ENCODE measurements at places on chromosomes 3 and 15. TPM values are rescaled to one million over a fixed set of nuclear protein-coding genes. Genes with fewer than 3 reads are reported as not detected.

The RTP4 gene
- 0.99 TPM for total RNA-seq

The SCN5A gene
- 13.6 TPM for total RNA-seq

The GOLGA8R gene
- total RNA-seq, result 1.3 TPM

The NPAP1 gene
- total RNA-seq, result not detected

The ARPC4 gene
- total RNA-seq, result 389 TPM

The SCN10A gene
- 0.20 TPM for total RNA-seq

The GRK7 gene
- not detected for total RNA-seq

The SCAANT1 gene
- total RNA-seq, result not detected

The COL6A5 gene
- not detected for total RNA-seq

The NLGN1 gene
- 49.3 TPM for total RNA-seq

The MKRN2OS gene
- total RNA-seq, result not detected

The CRYBG3 gene
- total RNA-seq, result 21.3 TPM

The UBA7 gene
- total RNA-seq, result 42.2 TPM

The SLC28A2 gene
- total RNA-seq, result not detected

The GALK2 gene
- 65.4 TPM for total RNA-seq

DNA sequence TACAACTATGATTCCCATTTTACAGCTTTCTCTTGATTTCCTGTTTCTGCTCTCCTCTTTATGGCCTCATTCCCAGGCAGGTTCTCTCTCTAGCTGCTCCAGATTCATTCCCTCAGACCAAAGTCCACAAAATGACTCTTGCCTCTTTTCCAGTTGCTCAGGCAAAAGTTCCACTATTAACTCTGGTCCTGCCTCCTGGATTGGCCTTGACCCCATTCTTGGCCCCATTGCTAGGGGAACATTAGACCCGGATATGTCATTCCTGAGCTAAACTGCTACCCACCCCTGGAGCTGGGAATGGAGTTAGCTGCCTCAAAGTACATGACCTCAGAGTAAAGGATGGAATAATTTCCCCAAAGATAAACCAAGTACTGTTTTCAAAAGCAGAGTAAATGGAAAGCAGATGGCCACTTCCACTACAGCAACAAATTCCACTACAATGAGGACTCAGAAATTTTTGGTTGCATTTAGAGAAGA is 73.0 kb upstream of the GAP43 start:
- DNase-seq, result no peak

GRCh38 chr3:158249183-158249582 is 139.3 kb downstream of the RSRC1 start:
- no peak for DNase-seq

DNA sequence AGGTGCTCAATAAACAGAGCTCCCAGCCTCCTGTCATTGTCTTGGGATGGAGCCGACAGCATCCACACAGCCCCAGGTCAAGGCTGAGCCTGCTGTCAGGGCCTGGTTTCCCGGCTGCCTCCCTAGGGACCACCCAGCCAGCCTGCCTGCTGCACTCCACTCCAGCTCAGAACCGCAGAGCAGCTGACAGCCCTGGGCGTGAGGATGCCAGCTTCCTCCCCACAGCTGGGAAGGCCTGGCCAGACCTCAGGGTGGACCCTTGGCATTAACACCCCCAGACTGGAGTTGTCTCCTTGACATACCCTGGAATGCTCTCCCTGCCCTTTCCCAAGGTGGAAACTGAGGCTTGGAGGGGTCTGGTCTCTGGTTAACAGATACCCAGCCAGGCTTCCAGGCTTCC is 112.0 kb downstream of the WNT7A start:
- DNase-seq, result no peak

GRCh38 chr15:36688310-36689011 is 109.0 kb downstream of the CDIN1 start:
- DNase-seq, result no peak

DNA sequence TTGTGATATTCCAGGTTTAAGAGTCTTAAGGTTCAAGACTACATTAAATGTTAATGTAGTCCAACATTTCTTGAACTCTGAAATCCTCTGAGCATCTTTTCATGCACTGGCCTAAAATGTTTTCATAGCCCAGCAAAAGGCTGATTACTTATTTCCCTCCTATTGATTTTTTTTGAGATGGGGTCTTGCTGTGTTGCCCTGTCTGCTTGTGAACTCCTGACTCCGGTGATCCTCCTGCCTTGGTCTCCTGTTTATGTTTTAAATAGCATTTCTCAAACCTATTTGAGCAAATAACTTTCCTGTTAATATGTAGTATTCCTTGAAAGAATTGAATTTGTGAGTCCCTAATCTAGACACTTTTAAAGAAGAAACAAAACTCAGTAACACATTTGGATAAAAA is 133.5 kb downstream of the IGF1R start:
- no peak for DNase-seq

GRCh38 chr3:11605398-11605797 is 38.3 kb downstream of the VGLL4 start:
- no peak for DNase-seq

GRCh38 chr3:50245251-50245745 is 9.3 kb downstream of the GNAI2 start:
- DNase-seq, result no peak

DNA sequence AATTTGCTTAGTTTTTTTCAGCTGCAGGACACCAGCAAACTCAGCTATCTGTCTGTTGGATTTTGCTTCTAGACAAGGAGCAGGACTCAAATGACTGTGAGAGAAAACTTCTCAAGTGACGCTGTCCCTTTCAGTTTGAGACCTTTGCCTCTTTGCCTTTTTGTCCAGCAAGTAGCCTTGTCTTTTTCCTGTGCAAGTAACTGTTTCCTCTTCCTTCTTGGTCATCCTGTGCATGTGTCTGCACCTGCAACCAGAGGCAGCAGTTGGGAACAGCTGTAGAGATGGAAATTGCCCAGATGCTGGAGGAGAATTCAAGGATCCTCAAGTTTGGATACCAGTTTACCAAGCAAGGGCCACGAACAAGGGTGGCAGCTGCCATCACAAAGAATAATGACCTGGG is 23.3 kb upstream of the TMOD3 start:
- no peak for DNase-seq

DNA sequence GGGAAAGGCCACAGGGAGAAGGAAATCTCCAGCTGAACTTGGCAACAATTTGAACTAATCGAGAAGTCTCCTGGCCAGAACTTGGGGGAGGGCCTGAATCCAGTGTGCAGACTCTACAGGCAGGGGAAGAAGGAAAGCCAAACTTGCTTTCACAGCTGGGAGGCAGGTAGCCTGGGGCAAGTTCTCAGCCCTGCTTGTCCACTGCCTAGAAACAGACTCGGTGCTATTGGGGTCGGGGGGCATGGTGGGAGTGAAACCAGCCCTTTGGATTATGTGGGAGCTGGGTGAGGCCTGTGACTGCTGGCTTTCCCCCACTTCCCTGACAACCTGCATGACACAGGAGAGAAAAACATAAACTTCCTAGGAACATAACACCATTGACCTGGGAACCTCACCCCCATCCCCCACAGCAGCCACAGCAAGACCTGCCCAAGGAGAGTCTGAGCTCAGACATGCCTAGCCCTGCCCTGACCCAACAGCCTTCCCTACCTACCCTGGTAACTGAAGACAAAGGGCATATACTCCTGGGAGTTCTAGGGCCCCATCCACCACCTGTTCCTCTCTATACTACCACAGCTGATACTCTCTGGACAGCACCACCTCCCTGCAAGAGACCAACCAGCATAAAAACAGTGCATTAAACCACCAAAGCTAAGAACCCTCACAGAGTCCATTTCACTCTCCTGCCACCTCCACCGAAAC is 103.7 kb upstream of the MNS1 start:
- DNase-seq, result no peak

GRCh38 chr15:55868707-55869106 is 124.7 kb downstream of the NEDD4 start:
- DNase-seq, result no peak

DNA sequence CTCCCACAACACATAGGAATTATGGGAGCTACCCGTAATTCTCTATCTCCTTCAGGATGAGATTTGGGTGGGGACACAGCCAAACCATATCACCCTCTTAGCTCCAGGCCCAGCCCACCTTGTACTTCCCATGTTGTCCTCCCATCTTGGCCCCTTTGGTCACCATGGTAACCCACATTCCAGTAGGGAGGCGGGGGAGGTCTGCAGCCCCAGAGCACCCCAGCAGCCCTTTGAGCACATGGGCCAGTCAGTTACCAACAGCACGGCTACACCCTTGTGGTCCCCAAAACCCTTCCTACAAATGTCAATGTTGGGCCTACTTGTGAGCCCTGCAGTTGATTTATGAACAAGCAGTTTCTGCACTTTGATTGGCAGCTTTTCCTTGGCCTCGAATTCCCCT is 84.5 kb downstream of the LRRK1 start:
- no peak for DNase-seq

DNA sequence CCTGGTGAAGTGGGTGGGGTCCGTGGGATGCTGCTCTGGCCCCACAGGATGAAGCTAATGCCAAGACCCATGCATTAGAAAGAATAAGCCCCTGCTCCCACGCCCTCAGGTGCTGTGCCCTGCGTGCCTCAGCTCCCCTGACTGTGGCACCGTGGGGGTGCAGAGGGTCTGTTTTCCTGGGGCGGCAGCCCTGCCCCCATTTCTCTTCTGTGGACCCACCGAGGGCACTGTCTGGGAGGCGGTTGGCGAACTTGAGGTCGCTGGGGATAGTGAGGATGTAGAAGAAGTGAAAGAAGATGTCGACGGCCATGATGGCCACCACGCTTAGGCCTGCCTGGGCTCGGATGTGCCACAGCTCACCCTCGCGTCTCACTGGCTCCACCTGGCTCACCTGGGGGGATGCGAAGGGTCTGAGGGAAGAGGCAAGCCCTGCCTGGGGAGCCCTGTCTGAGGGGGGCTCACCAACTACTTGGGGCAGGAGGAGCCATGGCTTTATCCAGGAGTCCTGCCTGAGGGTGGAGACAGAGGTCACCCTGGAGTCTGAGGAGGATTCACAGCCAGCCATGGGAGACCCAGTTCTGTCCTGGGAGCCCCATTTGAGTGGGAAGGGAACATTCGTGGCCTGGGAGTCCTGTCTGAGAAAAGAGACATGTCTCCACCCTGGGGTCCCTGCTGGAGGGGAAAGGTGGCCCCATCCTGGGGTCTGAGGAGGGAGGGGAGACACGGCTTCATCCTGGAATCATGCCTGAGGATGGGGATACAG is 5.1 kb downstream of the HHATL start:
- DNase-seq, result no peak

DNA sequence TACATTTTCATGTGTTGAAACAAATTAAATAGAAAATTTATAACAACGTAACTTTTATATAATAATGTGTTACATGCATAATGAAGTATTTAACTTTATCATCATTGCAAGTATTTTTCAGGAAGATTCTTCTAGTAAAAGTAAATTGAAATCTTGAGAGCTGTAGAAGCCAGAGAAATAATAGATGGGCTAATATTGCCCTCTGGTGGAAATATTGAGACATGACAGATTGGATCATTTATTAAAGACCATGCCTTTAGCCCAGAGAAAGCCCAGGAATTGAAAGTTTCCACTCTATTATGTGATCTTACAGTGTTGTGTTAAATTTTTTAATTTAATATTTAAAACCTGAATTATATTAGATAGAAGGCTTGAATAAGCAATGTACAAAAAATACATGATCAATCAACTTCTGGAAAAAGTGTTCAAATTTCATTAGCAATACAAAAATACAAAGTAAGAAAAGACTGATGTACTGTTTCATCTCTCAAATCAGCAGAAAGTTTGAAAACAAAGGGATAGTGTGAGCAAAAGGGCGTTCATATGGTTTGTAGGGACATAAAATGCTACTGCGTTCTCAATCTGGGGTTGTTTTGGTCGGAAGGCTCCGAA is 52.7 kb upstream of the SPTSSB start:
- DNase-seq, result no peak

GRCh38 chr15:90035840-90036230 is 34.7 kb downstream of the ZNF710 start:
- DNase-seq, result no peak

DNA sequence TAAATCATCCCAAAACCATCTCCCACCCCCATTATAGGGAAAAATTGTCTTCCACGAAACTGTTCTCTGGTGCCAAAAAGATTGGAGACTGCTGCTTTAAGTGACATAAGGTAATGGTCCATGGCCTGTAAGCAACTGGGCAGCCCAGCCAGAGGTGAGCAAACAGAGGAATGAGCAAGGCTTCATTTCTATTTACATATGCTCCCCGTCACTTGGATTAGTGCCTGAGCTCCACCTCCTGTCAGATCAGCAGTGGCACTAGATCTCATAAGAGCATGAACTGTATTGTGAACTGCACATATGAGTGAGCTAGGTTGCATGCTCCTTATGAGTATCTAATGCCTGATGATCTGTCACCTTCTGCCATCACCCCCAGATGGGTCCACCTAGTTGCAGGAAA is 1159.8 kb upstream of the ALCAM start:
- no peak for DNase-seq

DNA sequence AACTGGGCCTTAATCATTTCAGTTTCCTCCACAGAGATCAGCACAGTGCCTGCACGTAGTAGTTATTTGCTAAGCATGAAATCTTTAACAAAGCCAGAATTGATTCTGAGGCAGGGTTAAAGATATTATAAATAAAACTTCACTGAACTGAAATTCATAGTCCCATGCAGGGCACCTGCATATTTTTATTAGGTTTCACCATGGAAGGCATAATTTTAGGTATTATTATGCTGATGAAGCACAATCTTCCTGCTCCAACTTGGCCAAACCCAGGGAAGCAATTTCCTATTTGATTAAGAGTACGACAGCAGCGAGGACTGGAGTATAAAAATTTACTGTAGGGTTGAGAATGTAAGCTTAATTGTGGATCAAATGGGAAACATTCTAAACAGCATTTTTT is 1070.4 kb upstream of the CFAP20DC start:
- no peak for DNase-seq

GRCh38 chr3:42667523-42668412 is 14.3 kb downstream of the ZBTB47 start:
- DNase-seq, result no peak

GRCh38 chr3:10284496-10284895 is 8.3 kb downstream of the GHRL start:
- no peak for DNase-seq

GRCh38 chr3:36991923-36992805 is 767 bp downstream of the EPM2AIP1 start:
- DNase-seq, result no peak

- no peak for DNase-seq
These were observed 175.0 kb downstream of the C3orf38 start for GRCh38 chr3:88324788-88325187.

- DNase-seq, result no peak
These were observed 7.2 kb upstream of the CFAP161 start for GRCh38 chr15:81126892-81127291.

All from pulmonary artery endothelial cell (primary cell).